T-helper 2 cell treated with Interferon-gamma antibody and Interleukin-4, amounts not matched to agents 5 μg/mL and 100 μg/mL, for 36 hours (primary cell): ENCODE measurements at places on chromosomes 2 and 18.

DNA sequence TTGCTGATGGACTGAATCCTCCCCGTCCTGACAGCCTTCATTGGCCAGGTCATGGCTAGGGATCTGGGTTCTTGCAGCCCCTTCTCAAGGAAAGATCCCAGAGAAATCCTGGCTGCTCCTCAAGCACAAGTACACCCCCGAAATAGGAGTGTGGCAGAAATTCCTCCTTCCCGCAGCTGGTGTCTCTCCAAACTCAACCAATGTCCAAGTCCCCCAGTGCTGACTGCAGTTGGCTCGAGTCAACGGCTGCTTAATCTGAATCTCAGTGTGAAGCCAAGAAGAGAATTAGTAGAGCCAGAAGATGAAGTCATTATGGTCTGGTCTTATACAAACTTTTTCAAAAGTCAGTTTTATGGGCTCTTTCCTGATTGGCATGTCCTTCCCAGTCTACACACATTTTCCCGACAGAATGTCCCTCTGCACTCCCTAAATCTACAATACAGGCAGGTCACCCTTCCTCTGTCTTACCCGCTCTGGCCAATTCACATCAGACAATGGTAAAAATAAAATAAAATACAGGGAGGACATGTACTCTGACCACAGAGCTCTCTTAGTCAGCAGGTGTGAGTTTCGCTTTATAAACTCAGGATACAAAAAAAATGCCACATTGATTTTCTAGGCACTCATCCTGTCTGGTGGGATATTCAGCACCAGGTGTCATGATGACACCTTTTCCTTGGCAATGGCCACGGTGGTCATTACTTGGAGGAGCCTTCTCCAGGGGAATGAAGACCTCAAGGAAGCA, 76.9 kb upstream of the PAPOLG start:
- no peak for DNase-seq
- no peak overlapping the region for H3K27ac ChIP-seq
- no peaks in the 10 kb centered on the region for H3K36me3 ChIP-seq
- H3K27me3 ChIP-seq: peaks cover 5% of the 10 kb centered on the region
- peaks cover 4% of the 10 kb centered on the region for H3K4me1 ChIP-seq

- H3K36me3 ChIP-seq: peaks cover 6% of the 10 kb centered on the region
- peaks cover 44% of the 10 kb centered on the region for H3K4me1 ChIP-seq
- H3K4me3 ChIP-seq: peak overlapping the region; percentile 82
Observed at GRCh38 chr2:74003494-74004211, 18.9 kb downstream of the TET3 start.

GRCh38 chr2:203621981-203622515, 84.4 kb upstream of the CD28 start:
- no peak overlapping the region for H3K4me3 ChIP-seq
- H3K4me1 ChIP-seq: peaks cover 6% of the 10 kb centered on the region
- no peak overlapping the region for H3K27ac ChIP-seq

GRCh38 chr18:8011361-8011760, 444.2 kb downstream of the PTPRM start:
- no peak overlapping the region for H3K4me3 ChIP-seq
- no peak overlapping the region for H3K27ac ChIP-seq
- no peaks in the 10 kb centered on the region for H3K4me1 ChIP-seq
- DNase-seq: no peak

DNA sequence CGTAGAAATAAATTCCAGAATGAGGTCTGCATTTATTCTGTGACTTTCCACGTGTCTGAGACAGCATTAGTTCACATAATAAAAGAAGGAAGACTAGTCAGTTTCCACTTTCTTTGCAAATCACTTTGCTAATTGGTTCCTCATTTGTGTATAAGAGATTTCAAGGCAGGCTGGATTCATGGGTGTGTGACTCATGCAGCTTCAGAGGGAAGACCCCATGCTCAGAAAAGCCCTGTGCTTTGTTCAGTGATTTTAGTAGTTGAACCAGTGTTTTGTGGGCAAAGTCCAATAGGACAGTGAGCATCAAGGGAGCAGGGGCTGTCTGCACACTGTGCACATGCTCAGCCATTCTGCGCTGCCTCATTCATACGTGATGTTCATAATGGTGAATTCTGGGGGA, 297.8 kb downstream of the DLGAP1 start:
- DNase-seq: no peak
- no peaks in the 10 kb centered on the region for H3K36me3 ChIP-seq
- H3K4me1 ChIP-seq: no peaks in the 10 kb centered on the region

DNA sequence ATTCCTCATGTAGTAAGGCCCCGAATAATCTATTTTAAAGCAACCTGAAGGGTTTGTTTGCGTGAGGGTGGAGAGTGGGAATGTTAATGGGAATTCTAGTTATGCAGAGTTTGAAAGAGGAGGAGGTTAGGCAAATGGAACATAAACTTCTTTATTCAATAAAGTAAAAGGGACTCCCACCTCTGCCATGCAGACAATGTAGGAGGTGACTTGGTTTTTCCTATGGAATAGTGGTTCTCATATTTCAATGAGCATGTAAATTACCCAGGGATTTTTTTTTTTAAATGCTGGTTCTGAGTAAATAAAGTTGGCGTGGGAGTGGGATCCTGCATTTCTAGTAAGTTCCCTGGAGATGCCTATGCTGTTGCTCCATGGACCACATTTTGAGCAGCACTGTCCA, 367.9 kb downstream of the THSD7B start:
- H3K36me3 ChIP-seq: no peaks in the 10 kb centered on the region
- H3K27ac ChIP-seq: no peak overlapping the region
- DNase-seq: no peak

GRCh38 chr2:7348761-7349160, 431.5 kb downstream of the RNF144A start:
- H3K36me3 ChIP-seq: no peaks in the 10 kb centered on the region
- H3K27ac ChIP-seq: no peak overlapping the region
- no peak for DNase-seq
- no peaks in the 10 kb centered on the region for H3K4me1 ChIP-seq
- peaks cover 7% of the 10 kb centered on the region for H3K27me3 ChIP-seq
- no peak overlapping the region for H3K4me3 ChIP-seq

GRCh38 chr2:219684721-219685689, 57.6 kb downstream of the SLC4A3 start:
- peaks cover 6% of the 10 kb centered on the region for H3K27me3 ChIP-seq
- H3K4me1 ChIP-seq: peaks cover 3% of the 10 kb centered on the region
